Activated CD4-positive, alpha-beta T cell treated with anti-CD3 and anti-CD28 coated beads, Interleukin-2, amount 50 U/mL, for 48 hours (primary cell): ENCODE measurements at places on chromosomes 7 and 10.

DNA sequence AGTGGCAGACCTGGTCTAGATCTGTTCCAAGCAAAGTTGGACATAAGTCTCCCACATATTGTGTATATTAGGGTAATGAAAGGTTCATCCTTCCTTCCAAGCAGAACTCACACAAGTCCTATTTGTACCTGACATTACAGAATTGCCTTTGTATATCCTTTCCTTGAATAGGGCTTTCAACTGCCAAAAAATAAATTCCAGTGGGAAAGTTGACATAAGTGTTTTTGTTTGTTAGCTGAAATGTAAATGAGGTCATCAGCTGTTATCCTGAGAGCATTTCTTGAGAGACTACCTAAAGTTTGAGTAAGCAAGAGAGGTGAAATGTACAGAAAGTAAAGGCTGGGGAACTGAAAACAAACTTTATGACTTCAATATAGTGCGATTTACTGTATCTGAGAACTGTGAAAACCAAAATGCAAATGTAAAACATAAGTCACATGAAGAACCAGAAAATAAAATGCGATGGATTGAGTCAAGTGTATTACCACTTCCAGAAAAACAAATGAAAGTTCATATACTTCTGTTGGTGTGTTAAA is 527.3 kb upstream of the SEMA3D start:
- no peak for DNase-seq

DNA sequence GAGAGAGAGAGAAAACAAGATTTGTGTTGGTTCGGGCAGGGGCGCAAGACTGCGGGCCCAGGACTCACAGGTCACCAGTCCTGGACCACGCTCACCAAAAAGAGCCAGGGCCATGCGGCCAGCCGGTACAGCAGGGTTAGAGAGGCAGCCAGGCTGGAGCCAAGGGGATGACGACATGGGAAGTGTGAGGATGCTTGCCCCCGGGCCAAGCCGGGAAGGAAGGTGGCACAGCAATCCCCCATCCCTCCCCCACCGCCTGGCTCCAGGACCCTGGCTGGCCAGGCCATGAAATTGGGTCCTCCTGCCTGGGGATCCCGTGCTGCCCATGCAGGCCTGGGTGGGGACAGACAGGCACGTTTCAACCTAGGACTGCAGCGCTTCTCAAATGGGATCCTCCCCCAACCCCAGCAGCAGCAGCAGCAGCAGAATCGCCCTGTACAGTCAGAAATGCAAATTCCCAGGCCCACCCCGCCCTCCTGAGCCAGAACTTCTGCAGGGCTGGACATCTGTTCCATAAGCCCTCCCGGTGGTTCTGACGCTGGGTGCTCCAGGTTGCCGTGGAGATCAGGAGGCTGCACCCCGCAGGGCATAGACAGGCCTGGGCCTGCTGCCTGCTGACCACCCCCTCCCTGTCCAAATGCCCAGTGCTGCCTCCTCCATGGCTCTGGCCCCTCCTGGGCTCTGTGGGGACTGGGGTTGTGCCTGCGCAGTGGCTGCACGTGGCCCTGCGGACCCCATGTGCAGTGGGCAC is 35.0 kb downstream of the YKT6 start:
- DNase-seq, result no peak

GRCh38 chr7:33742521-33742920 is 162.8 kb upstream of the BMPER start:
- no peak for DNase-seq

DNA sequence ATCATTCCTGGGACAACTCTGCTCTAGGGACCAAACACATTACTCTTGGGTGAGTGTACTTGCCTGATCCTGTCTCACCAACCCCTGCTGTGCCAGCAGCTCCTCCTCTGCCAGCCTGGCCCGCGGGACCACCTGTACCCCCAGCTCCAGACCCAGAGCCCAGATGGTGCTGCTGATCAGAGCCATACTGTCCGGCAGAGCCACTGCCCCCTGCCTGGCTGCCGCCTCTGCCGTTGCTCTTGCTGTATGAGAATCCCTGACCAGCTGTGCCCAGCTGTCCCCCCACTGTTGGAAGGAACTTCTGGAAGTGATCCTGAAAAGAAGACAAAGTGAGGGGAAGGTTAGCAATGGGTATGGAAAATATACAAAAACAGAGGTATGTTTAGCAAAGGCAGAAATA is 6.9 kb downstream of the MYOZ1 start:
- no peak for DNase-seq

GRCh38 chr10:48779077-48779476 is 94.4 kb downstream of the WDFY4 start:
- no peak for DNase-seq
